Activated CD4-positive, alpha-beta T cell treated with anti-CD3 and anti-CD28 coated beads, Interleukin-2, Interleukin-4, amounts not matched to agents 100 ng/mL and 50 ng/mL, durations not matched to agents 16 hours and 8 hours (primary cell): ENCODE measurements at places on chromosomes 3 and 15.

DNA sequence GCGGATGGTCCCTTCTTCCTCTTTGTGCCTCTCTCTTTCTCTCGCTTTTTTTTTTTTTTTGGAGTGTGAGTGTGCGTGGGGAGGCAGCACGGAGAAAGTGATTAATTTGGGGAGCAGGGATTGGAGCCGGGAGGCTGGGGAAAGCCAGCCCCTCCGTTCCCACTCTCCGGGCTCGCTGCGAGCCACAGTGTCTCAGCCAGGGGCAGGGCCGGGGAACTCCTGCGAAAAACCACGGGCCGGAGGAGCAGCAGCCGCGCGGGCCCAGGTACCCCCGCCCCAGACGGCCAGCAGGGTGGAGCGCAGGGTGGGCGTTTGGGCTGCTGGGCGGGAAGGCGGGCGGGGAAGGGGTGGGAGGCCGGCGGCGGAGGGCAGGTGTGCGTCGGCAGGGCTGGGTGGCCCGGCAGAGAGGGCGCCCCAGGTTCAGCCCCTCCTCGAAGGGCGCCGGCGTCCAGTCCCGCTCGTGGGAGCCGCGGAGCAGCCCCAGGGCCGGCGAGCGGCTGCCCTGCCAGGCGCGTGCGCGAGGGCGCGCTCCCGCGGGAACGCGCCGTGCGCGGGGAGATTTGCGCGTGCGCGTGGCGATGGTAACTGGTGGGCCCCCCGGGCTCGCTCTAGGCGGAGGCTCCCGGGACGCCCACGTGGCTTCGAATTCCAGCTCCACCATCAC, 1.4 kb downstream of the CHL1 start:
- DNase-seq, result no peak

DNA sequence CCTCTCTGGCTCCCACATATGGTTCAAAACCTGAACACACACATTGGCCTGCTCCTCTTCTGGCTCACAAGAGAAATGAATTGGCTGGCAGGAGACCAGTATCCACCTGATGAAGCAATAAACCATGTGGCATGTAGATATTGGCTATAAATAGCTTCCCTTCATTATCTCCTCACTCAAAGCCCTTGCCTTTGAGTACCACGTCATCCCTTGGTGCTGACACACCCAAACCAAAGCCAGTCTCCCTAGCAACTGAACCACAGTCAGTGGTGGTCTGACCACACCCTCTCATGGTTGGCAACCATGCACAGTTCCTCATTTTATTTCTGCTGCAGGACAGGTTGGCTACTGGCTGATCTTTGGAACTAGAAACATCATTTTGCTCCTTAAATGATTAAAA, 98.8 kb downstream of the ZNF621 start:
- peak; percentile 23 for DNase-seq

- DNase-seq, result no peak
Measured at GRCh38 chr15:77027697-77028450, 32.9 kb downstream of the PSTPIP1 start.

GRCh38 chr3:8872261-8872660, 91.0 kb downstream of the RAD18 start:
- no peak for DNase-seq

- no peak for DNase-seq
Measured at GRCh38 chr3:141011997-141012262, 39.2 kb upstream of the SPSB4 start.

DNA sequence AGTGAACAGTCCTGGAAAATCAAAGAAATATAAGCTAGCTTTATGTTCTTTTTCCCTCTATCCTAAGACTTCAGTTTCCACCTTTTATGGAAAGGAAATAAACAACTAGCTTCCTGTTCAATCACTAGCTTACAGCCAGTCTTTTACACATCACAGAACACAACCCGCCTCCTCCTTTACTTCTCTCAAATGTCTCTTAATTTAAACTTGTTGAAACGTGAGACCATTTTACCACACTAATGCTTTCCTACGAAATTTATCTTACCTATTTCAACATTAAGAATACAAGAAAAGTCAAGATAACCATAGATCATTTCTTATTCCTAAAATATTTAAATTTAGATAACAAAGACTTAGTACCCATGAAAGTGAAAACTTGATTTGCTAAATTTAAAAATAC, 6.2 kb downstream of the PRTG start:
- no peak for DNase-seq

- no peak for DNase-seq
Measured at GRCh38 chr3:53137221-53137620, 7.0 kb upstream of the RFT1 start.

GRCh38 chr3:29079358-29079757, 201.5 kb upstream of the RBMS3 start:
- no peak for DNase-seq

GRCh38 chr3:26422415-26422814, 200.2 kb upstream of the LRRC3B start:
- DNase-seq, result no peak

DNA sequence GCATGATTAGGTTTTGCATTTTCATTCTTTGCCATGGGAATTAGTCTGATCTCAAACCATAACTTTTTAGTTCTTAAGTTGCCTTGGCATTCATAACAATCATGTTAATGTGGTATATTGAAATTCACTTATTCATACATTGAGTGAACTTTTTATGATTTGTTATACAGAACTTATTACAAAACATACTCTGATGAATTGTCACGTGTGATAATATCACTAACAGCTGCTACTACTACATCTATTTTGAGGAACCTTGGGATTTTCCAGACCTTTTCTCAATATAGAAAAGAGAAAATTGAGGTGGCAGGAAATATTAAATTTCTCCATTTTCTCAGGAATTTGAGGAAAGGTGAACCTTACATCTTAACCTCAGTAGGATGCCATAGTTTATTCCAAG, 9.2 kb downstream of the LXN start:
- no peak for DNase-seq

GRCh38 chr3:169667166-169668071, 3.9 kb upstream of the MECOM start:
- no peak for DNase-seq

GRCh38 chr15:96261575-96262034, 68.9 kb upstream of the NR2F2 start:
- no peak for DNase-seq

- DNase-seq, result no peak
Measured at GRCh38 chr3:99505200-99505599, 133.2 kb upstream of the COL8A1 start.

DNA sequence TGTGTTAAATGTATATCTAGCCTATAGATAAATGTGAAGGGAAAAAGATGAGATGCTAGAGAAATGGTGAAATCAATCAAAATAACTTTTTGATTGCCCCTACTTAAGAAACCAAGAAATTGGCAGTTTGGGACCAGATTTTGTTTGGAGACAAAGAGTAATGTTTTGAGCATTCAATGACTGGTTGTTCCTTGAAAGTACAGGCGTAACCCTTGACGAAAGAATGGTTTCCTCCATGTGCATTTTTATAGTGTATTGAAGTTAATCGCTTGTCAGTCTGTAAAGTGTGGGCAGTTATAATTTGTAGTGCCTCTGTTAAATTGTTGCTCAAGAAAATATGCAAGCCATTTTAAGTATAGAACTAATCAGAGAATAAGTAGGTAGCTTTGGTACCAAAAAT, 1.2 kb downstream of the KIF23 start:
- DNase-seq, result no peak

DNA sequence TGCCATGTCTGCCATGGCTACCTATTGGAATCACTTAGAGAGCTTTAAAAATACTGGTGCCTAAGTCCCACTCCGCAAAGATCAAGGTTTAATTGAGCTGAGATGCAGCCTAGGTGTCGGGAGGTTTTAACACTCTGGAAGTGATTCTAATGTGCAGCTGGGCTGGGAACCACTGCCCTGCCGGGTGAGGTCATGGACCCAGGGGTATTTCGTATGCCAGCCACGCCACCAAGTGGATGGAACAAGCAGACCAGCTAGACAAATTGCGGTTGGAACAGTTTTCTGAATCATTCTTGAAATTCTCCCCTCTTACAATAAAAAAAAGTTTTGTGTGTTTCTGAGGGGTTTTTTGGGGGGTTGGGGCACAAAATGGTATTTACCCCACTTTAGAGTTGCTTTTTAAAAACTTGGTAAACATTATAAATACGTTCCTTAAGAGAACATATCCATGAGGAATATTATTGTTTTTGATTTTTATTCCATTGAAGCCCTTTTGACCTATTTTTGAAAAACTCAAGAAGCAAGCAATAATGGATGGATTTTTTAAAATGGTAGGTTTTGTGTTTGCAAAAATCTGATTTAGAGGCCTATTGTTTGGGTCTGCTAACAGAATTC, 66.2 kb upstream of the CSTA start:
- peak; percentile 81 for DNase-seq

DNA sequence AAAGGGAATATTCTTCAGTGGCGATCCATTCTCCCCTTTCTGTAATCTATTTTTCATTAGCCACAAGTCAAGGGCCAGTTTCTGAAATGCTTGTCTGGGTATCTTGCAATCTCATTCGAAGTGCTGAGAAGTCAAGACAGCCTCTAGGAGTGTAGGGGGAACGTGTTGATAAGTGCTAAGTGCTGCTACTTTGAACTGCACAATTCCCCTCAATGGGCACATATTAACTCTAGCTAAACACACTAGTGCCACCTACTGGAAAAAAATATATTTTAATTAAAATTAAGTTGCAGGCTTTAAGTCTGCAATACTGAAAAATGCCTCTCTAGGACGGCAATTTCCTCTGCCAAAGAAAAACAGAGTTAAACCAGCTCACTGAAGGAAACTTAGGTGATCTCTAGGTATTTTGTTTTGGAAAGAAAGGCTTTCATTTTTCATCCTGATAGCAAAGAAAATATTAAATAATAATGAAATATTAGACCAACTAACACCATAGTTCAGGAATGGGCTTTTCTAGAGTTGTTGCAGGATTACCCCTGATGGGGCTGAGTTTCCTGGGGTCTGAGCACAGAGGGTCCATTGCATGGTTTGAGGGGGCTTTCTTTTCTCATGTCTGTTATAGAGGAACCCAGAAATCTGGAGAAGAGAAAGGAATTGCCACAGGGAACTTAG, 181.9 kb upstream of the KBTBD8 start:
- peak; percentile 58 for DNase-seq

- DNase-seq, result no peak
Measured at GRCh38 chr15:39188314-39188713, 392.6 kb upstream of the THBS1 start.

DNA sequence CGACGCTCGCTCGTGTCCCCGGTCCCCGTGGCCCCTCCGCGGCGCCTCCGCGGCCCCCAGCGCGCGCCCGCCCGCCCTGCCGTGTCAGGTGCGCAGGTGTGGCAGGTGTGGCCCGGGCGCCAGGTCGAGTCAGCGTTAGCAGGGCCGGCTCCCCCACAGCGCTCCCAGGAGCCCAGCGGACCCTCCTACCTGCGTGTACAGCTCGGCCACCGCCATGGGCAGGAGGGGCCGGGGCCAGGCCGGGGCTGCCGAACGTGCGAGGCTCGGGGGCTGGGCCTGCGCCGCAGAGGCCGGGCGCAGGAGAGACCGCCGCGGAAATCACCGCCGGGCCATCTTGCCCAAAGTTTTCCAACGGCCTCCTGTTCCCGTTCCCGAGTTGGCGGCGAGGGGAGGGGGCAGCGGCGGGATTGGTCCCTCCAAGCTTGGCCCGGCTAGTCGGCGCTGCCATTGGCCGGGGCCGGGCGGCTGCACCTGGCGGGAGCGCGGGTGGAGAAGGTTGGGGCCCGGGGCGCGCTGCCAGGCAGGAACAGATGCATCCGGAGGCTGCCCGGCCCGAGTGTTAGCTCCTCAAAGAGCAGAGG, at the start of gene MYO5C:
Gene MYO5C (minus strand): TSS at position 384 of the 581 bp plus-strand sequence. CDS start 168 bp downstream, at position 216.
- DNase-seq, result no peak

DNA sequence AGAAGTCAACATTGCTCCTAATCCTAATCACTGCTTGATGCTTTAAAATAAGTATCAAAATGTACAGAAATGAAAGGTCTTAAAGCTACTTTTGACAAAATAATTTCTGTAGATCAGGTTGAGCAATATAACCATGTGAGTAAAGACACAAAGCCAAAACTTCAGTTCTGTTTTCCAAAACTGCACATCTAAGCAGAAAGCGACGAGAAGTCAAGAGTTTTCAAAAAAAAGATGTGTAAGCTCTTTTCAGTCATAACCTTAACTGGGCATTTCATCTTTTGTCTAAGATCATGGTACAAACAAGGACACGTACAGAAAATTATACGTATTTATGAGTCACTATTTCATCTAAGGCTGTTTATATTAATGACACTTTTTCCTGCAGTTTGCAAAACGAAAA, 608.8 kb downstream of the FOXP1 start:
- no peak for DNase-seq

GRCh38 chr3:50673931-50674330, 796 bp upstream of the DOCK3 start:
- DNase-seq, result no peak

- DNase-seq, result no peak
Measured at GRCh38 chr3:51395493-51396213, 4.6 kb downstream of the RBM15B start.

GRCh38 chr3:195185583-195185982, 85.4 kb downstream of the XXYLT1 start:
- no peak for DNase-seq

GRCh38 chr3:197750396-197750831, 731 bp downstream of the FYTTD1 start:
- peak; percentile 60 for DNase-seq

GRCh38 chr3:50374363-50375257, 15.3 kb upstream of the TMEM115 start:
- no peak for DNase-seq

DNA sequence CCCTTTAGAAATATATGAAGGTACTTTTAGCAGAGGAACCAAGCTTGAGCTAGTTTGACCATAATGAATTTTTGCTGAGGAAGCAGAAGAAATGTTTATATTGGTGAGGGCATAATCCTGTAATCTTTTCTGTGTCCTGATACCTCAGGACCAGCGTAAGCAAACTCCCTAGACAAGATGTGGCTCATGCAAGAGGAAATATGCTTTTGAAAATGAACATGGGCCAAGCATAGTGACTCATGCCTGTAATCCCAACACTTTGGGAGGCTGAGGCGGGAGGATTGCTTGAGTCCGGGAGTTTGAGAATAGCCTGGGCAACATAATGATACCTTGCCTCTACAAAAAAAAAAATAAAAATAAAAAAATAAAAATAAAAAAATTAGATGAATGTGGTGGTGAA, 78.5 kb downstream of the PPARG start:
- no peak for DNase-seq

DNA sequence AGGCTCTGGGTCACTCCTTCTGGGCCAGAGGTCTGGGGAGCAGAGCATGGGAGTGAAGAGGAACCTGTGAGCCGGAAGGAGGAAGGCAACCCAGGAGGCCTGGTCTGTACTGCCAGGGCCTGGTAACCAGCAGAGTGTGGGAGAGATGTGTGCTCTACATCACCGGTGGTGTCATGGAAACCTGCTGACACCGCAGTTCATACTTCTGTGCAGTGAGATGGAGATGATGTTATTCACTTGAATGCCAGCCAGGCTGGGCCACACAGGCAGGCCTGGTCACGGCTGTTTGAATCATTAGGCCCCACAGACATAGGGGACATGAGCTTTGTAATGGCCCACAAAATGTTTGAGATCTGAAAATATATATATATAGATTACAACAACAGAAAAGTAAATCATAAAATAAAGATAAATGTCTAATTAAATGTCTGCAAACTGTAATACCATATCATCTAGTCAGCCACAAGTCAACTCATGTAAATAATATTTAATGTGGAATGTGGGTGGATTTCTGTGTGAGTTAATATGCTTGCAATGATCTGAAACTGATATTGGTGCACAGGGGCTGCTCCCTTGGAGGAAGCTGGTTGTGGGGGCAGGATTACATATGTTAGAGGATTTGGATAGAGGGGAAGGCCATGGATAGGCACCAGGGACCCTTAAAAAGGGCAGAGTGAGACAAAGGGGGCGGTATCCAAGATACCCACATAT, 108.5 kb upstream of the PFN2 start:
- DNase-seq, result no peak

- DNase-seq, result no peak
Measured at GRCh38 chr3:189419038-189419437, 212.2 kb upstream of the TP63 start.

- no peak for DNase-seq
Measured at GRCh38 chr15:62212741-62213140, 47.7 kb upstream of the C2CD4B start.
